ENCODE measurements at places on chromosomes 12 and 14.

- no peak for DNase-seq
Measured at GRCh38 chr12:107684990-107685359, 624 bp upstream of the PWP1 start.

- no peak for DNase-seq
Measured at GRCh38 chr14:21384494-21384851, 654 bp upstream of the SUPT16H start.

DNA sequence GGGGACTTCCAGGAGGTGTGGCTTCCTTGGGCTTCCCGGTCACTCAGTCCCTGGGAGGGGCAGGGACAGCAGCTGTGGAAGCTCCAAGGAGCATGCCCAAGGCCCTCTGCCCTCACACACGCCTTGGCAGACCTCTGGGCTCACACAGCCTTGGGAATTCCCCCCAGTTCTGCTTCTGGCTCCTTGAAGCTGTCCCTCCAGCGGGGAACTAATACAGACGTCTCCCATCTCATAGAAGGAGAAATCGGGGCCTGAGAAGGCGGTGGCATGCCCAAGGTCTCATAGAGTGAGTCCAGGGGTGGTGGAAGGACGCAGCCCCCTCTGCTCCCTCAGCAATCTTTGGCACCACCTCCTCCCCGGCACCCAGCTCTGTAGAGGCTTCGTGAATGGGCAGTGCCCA lies 15.7 kb upstream of the TMEM119 start:
- DNase-seq, result no peak

- DNase-seq, result peak; percentile 19
Measured at GRCh38 chr14:74290415-74290814, 12.3 kb downstream of the ABCD4 start.

- no peak for DNase-seq
Measured at GRCh38 chr12:119479121-119479561, 114.4 kb upstream of the TMEM233 start.

- no peak for DNase-seq
Measured at GRCh38 chr12:34398706-34399630, 376.7 kb downstream of the ALG10 start.

DNA sequence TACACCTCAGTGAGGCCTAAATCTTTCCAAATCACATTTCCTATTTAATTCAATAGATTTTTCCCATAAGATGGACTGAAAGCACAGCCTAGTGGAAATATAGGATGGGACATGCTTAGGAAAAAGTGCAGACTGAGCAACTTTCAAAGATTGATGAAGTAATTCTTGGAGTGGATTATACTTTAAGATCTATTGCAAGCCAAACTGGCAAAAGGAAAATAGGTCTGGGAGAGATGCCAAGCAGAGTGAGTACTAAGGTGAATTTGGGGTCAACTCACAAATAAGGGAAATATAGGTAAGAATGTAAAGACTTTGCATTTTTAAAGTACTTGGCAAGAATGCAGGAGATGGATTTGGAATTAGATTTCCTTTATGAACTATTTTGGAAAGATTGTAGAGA lies 170.2 kb upstream of the FOXG1 start:
- DNase-seq, result no peak

DNA sequence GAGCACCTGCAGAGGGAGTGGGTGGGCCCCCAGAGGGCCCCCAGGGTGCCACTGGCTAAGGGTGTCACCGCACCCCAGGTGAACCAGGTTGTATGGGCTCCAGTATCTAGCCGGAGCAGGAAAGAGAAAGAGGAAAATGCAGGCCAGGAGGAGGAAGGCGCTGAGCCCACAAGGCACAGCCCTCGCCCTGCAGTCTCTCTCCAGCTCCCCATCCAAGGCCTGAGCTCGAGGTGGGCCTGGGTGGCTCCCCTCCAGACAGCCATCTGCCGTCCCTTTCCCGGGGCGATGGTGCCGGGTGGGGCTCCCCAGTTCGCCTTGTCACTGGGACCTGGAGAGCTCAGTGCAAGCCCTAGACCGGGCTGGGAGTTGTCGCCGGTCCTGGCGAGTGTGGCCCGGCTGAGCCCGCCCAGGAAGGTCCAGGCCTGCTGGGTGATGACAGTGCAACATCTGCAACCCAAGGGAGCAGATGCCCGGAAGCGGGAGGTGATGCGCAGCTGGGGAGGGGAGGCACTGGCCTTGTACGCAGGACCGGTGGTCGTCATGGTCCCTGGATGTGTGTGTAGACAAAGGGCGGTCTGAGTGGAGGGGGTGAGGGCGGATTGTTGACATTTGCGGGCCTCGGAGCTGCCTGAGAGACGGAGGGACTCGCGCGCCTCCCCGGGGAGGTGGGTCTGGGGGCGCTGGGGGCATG lies 716 bp downstream of the TMEM179 start:
- DNase-seq, result peak; percentile 45

DNA sequence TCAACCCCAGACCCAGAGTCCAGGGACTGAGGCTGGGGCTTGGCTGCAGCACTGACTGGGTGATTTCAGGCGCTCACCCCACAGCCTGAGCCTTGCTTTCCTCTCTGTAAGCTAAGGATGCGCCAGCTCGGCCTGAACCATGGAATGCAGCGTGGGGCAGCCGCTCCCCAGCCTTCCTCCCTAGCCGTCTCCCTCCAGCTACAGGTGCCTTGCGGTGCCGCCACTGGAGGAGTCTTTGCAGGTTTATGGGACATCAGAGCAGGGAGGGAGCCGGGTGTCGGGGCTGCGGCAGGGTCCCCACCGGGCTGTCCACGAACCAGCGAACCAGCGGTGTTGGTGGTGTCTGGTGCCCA lies 19.4 kb downstream of the PPP2R5C start:
- no peak for DNase-seq

- DNase-seq, result no peak
Measured at GRCh38 chr14:68809524-68809923, 16.7 kb upstream of the ZFP36L1 start.

DNA sequence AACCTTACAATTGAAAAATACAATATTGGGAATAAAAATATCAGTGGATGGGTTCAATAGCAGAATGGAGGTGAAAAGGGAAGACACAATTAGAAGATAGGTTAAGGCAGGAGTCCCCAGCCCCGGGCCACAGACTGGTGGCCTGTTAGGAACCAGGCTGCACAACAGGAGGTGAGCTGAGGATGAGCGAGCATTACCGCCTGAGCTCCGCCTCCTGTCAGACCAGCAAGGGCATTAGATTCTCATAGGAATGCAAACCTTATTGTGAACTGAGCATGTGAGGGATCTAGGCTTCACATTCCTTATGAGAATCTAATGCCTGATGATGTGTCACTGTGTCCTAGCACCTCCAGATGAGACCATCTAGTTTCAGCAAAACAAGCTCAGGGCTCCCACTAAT lies 27.3 kb upstream of the ST8SIA1 start:
- no peak for DNase-seq

- peak; percentile 69 for DNase-seq
Measured at GRCh38 chr12:121404734-121405133, 4.8 kb downstream of the RNF34 start.

All from NCI-H2081 (cell line).